Muscle of back (tissue), 13 donors: ENCODE measurements at places on chromosomes 16 and 17.
A peak's percentile ranks its signal among the peaks of the same experiment; 100 is the strongest.

DNA sequence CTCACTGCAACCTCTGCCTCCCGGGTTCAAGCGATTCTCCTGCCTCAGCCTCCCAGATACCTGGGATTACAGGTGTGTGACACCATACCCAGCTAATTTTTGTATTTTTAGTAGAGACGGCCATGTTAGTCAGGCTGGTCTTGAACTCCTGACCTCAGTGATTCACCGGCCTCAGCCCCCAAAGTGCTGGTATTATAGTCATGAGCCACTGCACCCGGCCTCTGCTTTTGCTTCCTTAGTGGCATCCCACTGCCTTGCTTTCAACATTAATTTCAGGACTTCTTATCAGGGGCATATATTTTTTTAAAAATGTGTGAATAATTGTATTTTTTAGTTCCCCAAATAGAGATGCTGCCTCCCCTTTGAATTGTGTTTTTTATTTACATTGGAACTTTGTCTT, 98.8 kb downstream of the SYCE1L start:
- DNase-seq = no peak

GRCh38 chr17:75893305-75894048, 3.3 kb downstream of the TRIM65 start:
- DNase-seq = no peak

GRCh38 chr17:66952681-66953629, 11.6 kb upstream of the CACNG4 start:
- no peak for DNase-seq

DNA sequence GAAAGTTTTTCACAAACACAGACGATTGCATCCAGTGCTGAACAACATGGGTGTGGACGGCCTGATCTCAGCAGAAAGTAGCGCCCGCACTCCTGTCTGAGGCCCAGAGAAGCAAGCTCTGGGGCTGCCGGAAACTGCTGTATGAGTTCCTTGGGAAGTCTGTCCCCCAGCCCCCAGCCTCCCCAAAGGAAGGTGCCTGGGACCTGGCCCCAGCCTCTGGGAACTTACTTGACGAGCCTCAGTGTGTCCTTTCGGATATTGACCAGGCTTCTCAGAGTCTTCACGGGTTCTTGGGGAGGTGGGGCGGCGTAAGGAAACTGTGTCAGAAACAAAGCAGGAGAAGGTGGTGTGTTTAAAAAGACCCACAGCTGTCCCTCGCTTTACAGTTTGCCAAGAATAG, 32.4 kb upstream of the FOXJ1 start:
- no peak for DNase-seq

- peak; percentile 43 for DNase-seq
These were observed 17.2 kb downstream of the GINS3 start for GRCh38 chr16:58409316-58409973.

DNA sequence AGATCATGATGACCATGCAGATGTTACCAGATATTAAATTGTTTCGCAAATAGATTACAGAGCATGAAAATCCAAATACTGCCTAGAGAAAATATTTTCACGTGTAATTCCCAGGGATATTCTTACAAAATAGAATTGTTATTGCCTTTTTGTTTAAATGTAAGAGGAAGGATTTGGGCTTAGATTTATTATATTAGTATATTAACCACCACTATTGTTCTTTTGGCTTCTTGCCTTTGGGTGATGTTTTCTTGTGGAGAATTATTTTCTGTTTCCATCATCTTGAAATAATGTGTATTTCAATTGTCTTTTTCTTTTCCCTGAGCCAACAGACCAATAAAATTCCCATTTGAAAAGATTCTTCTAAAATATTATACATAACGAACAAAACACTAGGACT, 109.7 kb upstream of the NUDT7 start:
- peak; percentile 31 for DNase-seq

DNA sequence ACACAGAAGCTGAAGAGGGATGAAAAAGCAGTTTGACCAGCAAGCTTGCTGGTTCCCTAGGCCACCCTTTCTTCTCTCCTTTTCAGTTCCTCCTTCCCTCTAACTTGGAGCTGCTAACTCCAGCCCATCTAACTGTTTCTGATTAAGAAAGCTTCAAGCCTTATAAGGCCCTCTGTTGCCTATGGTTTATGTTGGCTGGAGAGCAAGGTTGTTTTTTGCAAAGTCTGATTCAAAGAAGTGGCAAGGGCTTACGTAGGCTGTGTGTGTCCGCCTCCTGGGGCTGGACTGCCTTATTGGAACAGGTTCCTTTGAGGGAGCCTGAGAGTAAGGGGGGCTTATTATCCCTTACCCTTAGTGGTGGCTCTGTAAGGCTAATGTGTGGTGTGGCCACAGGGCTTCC, 7.1 kb downstream of the AKAP1 start:
- no peak for DNase-seq

DNA sequence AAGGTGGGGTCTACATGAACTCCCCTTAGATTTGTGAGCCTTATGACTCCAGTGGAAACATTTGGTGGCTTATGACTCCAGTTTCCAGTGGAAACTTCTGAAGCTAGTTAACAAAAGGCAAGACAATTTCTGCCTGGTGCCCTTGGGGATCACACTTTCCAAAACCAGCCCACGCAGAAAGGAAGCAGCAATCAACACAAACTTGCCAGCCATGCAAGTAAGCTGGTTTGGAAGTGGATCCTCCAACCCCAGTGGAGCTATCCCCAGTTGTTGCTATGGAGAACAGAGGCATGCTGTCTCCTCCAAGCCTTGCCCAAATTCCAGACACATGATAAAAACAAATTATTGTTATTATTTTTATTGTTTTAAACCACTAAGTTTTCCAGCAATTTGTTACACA, 130.9 kb downstream of the CDH11 start:
- DNase-seq = no peak

DNA sequence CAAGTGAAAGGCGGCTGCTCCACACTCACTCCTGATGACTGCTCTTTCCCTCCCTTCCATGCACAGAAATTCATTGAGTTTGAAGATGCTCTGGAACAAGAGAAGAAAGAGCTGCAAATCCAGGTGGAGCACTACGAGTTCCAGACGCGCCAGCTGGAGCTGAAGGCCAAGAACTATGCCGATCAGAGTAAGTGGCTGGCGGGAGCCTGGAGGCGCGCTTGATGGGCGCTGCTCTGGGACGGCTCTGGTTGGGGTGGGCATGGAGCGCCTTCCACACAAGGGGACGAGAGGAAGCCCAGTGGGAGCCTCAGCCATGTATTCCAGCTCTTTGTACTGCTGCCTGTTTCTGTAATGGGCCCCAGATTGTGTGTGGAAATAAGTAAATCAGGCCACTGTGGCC, 18.5 kb downstream of the MAPK8IP3 start:
- no peak for DNase-seq

- DNase-seq = no peak
These were observed 176.5 kb downstream of the SALL1 start for GRCh38 chr16:50974438-50975036.

DNA sequence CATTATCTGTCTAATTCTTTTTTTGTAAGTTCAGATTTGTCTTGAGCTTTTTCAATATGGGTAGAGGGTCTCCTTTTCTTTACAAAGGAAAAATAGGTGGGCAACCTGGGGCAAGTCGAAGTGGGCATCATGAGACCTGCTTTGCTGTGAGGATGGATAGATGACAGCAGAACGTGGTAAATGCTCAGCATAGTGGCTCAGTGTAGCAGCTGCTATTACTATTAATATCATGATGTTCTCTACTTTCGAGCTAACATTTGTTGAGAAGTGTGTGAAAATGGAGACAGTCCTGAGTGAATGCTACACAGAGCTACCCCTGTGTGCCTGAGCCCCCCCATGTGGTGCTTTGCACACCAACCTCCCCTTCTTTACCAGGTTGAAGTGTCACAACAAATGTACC, 39.0 kb upstream of the LGALS9 start:
- no peak for DNase-seq

DNA sequence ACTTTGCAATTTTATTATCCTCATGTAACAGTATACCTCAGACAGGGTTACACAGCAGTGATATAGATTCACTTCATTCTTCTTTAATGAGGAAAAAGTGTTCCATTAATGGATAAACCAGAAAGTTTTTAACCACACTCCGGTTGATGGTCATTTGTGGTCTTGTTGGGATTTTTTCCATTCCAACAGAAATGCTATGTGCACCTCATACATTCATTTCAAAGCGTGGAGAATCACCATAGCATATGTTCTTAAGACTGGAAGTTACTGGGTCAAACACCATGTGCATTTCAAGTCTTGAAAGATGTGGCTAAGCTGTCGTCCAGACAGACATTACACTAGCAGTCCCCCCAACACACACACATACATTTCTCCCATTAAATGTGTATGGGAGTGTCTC, 245.8 kb upstream of the CDH5 start:
- no peak for DNase-seq

DNA sequence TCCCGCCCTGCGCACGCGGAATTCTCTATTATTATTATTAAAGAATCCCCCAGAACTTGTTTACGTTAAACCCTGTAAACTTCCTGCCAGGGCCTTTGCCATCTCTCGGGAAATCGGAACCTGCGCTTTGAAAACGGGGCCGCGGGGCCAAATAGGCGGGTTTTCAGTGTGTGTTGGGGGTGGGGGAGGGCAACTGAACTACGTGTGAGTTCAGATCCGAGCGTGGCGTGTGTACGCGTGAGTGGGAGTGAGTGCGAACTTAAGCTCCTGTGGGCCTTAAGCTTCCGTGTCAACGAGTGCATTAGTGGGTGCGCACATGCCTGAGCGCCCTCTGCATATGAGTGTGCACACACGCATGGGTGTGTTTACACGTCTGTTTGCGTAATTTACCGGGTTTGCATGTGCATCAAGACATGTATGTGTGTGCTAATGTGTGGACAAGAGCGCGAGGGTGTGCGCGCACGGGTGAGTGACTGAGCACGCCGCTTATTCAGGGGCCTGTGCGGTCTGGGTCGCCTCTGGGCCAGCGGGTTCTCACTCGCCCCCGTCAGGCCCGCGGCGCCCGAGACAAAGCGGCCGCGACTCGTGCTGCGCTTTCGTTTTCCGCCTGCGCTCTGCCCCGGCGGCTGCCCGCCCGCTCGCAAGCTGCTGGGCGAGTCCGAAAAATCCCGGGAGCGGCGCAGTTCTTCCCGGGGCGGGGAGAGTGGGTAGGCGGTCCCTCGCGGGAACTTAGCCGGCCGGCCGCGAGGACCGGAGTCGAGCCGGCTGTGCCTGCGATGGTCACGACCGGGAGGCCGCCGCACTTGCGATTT, 1.2 kb upstream of the FOXF1 start:
- DNase-seq = no peak

GRCh38 chr17:14340857-14341754, 40.2 kb downstream of the HS3ST3B1 start:
- no peak for DNase-seq

DNA sequence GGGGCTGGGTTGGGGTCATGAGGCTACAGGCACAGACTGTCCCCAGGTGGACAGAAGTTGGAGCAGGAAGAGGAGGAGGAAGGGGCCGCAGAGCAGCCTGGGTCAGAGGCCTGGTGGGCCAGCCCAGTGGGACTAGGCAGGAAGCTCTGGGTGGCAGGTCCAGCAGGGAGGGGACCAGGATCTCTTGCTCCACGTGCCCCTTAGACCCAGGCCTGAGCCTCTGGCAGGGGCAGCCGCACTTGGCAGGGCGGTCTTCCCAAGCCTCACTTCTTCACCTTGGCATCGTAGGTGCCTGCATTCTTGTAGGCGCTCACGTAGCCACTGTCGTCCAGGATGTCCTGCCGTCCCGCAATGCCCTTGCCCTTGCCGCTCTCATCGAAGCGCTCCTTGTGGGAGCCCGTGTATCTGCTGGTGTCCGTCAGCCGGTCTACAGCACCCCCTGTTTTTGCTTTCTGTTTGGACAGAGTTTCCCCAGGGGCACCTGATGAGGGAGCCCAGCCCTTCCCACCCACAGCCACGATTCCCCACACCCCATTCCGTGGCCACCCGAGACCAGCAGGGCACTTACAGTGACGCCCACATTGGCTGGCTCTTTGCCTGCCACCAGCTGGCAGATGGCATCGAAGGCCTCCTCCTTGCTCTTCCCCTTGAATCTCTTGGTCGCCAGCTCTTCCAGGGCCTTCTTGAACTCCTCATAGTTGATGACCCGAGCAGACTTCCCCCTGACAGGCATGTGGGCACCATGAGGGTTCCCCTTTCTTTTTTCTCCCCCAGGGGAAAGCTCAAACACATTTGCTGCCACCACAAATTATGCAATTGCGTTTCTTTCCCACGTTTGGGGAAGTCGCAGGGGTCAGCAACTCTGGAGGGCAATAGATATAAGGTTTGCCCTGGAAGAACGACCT, 3.1 kb downstream of the TPPP3 start:
- no peak for DNase-seq

GRCh38 chr16:4280625-4281024, 7.8 kb upstream of the TFAP4 start:
- DNase-seq = no peak

GRCh38 chr17:34067011-34067410, 188.1 kb upstream of the CCL2 start:
- no peak for DNase-seq

- peak; percentile 70 for DNase-seq
These were observed 22.5 kb upstream of the MEAK7 start for GRCh38 chr16:84526794-84527531.

DNA sequence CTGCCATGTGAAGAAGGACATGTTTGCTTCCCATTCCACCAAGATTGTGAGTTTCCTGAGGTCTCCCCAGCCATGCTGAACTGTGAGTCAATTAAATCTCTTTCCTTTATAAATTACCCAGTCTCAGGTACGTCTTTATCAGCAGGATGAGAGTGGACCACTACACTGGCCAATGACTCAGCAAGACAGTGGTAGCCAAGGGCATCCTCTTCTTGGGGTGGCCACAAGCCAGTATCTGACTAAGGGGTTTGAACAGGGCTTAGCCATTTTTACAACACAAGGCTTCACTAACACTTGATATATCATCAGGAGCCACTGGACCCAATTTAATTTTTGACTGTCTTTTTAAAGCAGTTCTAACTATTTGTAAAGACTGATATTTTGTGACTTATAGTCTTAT, 21.1 kb upstream of the KRT24 start:
- DNase-seq = no peak

- DNase-seq = no peak
These were observed 77.7 kb downstream of the HAPSTR1 start for GRCh38 chr16:9169094-9169493.

- no peak for DNase-seq
These were observed 78.9 kb downstream of the C16orf95 start for GRCh38 chr16:87238361-87238715.
